Fibroblast of upper back skin (primary cell): ENCODE measurements at places on chromosomes 7 and 10.

- DNase-seq, result no peak
Observed at GRCh38 chr7:71429083-71429482, 297.1 kb downstream of the GALNT17 start.

- DNase-seq, result peak; percentile 56
Observed at GRCh38 chr7:133602291-133602690, 349.4 kb downstream of the EXOC4 start.

DNA sequence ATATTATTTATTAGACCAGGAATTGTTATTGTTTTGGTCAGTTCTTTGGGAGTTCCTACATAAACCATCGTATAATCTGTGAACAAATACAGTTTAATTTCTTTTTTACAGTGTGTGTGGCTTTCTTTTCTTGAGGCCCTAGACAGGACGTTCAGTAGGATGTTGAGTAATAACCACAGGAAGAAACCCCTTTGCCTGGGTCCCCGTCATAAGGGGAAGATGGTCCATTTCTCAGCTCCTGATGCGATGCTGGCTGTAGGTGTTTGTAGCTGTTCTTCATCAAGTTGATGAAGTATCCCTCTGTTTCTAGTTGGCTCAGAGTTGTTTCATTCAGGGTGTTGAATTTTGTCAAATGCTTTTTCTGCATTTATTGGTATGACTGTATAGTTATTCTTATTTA is 219.7 kb upstream of the ADARB2 start:
- no peak for DNase-seq

DNA sequence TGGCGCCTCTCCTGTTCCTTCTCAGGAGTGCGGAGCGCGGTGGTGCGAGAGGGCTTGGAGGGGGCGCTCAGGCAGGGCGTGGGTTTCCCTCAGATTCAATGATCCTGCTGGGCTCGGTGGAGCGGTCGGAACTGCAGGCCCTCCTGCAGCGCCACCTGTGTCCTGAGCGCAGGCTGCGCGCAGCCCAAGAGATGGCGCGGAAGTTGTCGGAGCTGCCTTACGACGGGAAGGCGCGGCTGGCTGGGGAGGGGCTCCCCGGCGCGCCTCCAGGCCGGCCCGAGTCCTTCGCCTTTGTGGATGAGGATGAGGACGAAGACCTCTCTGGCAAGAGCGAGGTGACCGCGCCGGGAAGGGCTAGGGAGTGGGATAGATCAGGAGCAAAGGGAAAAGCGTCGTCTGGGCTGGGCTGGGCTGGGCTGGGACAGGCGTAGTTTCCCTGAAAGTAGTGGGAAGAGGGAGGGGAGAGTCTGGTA is 17.0 kb downstream of the FAM131B start:
- DNase-seq, result peak; percentile 25

- no peak for DNase-seq
Observed at GRCh38 chr10:90352288-90352687, 505.6 kb downstream of the HTR7 start.

- peak; percentile 32 for DNase-seq
Observed at GRCh38 chr10:52740913-52741675, 31.5 kb downstream of the MBL2 start.

GRCh38 chr7:137696376-137696775 is 150.4 kb downstream of the DGKI start:
- DNase-seq, result peak; percentile 44

DNA sequence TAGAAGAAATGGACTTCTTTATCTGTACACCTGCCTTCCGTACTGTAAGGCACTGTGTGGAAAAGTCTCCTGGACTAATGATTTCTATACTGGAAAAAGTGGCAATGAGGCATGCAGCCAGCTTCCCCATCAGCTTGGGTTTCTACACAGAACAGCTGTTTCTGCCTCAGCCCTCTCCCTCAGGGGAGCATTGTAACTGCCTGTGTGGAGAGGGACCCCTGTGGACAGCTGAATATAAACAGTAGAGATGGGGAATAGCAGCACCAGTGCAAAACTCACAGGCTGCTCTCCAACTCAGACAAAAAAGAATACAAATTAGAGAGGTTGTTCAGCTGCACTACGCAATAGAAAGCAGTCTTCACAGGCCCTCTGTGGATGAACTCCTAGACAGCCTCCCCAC is 451.3 kb upstream of the MBL2 start:
- no peak for DNase-seq

- no peak for DNase-seq
Observed at GRCh38 chr7:134391223-134391622, 67.7 kb downstream of the AKR1B1 start.

- no peak for DNase-seq
Observed at GRCh38 chr7:44796034-44796503, 412 bp upstream of the PPIA start.

DNA sequence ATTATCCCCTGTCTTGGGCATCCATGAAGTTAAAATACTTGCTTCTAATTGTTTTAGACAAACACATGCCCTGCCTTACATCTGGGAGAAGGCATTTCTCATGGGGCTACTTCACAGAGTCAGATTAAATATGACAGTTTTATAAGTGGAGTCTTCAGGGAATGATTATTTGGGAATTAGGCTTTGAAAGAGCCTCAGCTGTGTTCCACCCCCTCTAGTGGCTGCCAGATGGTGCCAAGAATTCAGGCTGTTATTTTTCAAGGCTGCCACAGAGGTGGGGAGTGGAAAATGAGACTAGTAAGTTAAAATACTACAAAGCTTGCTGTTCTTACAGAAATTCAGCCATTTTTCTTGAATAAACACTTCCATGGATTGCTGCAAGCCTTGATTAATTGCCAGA is 45.8 kb upstream of the DNAH11 start:
- DNase-seq, result peak; percentile 1

GRCh38 chr10:89327803-89328441 is at the start of gene IFIT3:
Gene IFIT3 (plus strand): TSS chr10:89327997. CDS start chr10:89328074, 77 bp downstream.
- DNase-seq, result peak; percentile 98

DNA sequence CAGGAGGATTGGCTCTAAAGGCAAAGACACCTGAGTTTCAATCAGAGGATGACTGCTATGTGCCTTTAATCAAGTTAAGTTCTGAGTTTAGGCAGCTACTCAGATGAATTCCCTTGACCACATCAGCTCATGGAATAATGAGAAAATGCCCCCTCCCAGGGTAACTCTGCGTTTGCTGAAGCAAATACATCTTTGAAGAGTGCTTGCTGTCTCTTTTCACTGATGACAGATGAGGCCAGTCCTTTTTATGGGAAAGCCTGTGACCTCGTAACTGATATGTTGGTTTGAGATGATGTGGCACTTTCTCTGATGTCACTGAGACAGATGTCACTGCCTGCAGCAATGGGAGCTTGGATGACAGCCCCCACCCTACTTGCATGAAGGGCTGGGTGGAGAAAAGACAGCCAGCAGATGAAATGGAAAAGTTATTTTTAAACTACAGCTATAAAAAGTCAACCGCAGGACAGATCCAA is 43.7 kb upstream of the DGKI start:
- DNase-seq, result no peak

DNA sequence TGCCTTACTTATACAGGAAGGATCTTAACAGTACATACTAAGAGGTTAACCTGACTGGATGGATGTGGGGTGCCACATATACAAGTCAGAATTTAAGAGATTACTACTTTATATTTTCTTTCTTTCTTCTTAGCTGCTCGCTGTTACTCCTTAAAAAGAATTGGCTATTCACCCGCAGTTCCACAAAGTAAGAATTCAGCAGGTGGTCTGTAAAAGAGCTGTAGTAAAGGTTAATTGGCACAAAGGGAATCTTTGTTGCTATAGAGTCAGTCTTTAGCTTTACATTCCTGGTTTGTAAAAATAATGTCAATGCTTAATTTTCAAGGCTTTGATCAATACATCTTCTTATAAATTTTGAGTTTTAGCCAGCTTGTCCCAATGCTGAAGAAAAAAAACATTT is 43.2 kb downstream of the RALA start:
- DNase-seq, result no peak

- DNase-seq, result no peak
Observed at GRCh38 chr7:140014123-140014522, 48.6 kb downstream of the PARP12 start.

DNA sequence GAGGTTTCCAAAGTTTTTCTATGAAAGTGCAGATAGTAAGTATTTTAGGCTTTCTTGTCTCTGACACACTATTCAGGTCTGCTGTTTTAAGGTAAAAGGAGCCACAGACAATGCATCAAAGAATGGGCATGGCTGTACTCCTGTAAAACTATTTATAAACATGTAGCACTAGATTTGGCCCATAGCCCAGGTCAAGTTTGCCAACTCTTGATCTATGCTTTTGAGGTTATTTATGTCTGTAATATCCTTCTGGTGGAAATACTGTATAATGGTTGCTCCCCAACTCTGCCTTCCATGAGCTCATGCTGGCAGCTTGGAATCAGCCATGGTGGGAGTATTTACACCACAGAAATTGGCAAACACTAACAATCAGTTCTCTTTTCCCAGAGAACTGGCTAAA is 244.6 kb downstream of the BUB3 start:
- DNase-seq, result no peak

DNA sequence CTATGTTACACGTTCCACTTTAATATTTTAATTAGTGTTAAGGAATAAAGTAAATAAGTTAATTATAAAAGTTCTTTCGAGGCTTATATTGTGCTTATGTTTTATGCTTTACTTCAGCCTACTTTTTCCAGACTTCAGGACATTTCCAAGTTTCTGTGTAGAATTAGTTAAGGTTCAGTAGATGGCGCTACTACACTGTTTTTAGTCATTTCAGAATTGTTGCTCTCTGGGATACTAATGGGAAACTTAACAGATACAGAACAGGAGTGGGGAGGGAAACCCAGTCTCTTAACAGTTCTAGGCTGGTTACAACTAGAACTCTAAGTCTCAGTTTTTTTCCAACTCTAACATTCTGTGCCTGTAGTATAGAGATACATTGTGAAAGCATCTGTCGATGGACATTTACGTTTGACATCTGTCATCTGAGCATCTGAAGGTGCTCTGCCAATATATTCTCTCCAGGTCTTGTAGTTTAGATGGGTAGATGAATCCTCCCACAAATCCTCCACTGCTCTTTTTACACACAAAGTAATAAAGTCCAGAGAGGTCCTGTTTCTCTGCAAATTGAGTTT is 56.8 kb upstream of the FAM171A1 start:
- DNase-seq, result peak; percentile 59

DNA sequence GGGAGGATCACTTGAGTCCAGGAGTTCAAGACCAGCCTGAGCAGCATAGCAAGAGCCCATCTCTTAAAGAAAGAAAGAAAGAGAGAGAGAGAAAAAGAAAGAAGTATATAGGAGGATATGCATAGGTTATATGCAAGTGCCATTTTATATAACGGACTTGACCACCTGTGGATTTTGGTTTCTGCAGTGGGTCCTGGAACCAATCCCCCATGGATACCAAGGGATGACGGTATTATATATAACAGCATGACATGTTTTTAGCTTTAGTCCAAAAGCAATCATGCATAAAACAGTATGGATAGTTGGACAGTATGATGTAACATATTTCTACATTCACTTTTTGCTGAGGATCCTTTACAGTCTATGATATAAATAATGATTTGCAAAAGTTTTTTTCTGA is 45.3 kb downstream of the DLD start:
- no peak for DNase-seq

DNA sequence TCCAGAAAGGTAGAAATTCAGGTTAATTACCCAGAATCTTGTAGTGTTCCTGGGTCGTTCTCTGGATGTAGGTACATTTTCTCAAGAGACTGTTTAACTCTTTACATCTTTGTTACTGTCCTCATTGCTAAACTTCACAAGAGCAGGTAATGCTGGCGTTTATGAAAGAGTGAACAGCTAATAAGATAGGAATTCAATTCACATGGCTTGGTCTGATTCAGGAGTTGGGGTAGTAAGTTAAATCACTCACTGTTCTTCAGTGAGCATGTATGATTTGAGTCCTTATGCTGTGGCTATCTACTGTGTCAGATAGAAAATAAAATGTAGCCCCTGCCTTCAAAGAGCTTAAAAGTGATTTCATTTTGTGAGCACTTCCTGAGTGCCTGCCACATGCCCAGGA is 480.0 kb downstream of the LRMDA start:
- peak; percentile 7 for DNase-seq

DNA sequence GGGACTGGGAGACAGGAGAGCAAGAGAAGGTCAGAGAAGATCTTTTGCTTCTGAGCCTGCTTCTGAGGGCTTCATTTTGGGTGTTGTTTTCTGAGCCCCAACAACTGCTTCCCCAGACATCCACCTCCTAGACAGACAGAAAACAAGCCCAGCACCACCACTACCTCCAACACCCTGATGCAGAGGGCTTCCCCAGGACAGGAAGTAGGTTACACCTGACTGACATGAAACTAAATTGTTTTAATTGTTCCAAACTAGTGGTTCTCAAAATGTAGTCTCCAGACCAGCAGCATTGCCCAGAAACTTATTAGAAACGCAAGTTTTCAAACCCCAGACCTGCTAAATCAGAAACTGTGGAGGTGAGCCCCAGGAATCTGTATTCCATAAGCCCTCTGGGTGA is 163.6 kb upstream of the KMT2E start:
- DNase-seq, result no peak

DNA sequence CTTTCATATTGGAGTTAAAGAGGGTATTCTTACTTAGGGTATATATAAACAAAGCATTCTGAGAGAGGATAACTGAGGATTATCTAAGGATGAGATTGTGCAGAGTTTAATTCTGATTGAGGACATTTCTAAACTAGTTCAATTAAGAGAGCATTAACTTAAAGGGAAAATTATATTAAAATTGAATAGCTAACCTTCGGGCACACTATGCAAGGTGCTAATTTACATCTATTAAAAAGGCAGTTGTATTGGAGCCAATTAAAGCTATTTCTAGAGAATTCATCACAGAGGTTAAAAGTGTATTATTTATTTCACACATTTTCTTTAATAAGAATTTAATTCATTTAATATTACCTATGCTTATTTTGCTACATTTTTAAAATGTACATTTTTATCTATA is 17.0 kb upstream of the PIK3CG start:
- DNase-seq, result no peak

DNA sequence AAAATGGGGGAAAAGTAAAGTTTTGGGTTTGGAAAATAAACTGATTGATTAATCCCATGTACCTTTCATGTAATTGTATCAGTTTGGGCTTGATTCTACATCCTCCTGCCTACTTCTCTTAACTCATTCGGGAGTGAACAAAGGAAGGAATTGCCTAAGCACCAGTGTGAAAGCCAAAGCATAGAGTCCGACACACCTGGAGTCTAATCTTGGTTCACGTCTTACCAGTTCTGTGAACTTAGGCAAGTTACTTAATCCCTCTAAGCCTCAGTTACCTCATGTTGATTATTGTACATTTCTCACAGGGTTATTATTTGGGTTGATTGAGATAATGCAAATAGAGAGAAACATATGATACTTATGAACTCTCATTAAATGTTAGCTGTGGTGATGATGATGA is 41.1 kb upstream of the PRPS1L1 start:
- DNase-seq, result no peak

- no peak for DNase-seq
Observed at GRCh38 chr7:21076054-21076453, 289.4 kb upstream of the SP8 start.

DNA sequence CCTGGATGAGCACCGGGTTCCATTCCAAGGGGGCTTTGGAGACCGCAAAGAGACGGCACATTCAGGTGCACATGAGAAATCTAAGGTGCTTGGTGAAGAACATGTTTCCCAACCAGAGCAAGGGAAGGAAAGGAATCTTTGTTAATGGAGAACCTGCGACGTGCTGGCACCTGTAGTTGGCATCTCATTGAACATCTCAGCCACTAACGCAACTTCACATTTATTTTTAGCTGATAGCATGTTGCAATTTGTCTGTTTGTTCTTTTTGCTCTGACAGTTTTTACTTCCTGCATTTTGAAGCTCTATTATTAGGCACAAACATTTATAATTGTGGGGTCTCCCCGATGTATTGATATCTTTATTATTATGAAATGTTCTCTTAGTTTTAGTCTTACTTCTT is 316.7 kb downstream of the TCERG1L start:
- DNase-seq, result no peak
